ENCODE measurements at places on chromosomes 2 and 18. TPM values are rescaled to one million over a fixed set of nuclear protein-coding genes. Genes with fewer than 3 reads are reported as not detected.
A peak's percentile ranks its signal among the peaks of the same experiment; 100 is the strongest.

TSPYL6 gene
- not detected for total RNA-seq

RAB31 gene
- total RNA-seq = 0.45 TPM

ILKAP gene
- 43.3 TPM for total RNA-seq

CDH19 gene
- total RNA-seq = not detected

CAPN13 gene
- total RNA-seq = not detected

SULT1C4 gene
- not detected for total RNA-seq

DNA sequence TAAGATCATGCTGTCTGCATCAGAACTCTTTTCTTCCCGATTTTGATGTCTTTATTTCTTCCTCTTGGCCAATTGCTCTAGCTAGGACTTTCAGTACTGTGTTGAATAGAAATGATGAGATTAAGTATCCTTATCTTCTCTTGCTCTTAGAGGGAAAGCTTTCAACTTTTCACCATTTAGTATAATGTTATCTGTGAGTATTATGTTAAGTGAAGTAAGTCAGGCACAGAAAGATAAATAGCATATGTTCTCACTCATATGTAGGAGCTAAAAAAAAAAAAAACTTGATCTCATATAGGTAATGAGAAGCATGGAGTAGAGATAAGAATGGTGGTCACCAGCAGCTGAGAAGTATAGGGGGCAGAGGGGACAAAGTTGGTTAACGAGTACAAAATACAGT is 1089.5 kb downstream of the TDRD15 start:
- H3K4me3 ChIP-seq = no peak overlapping the region
- H3K27ac ChIP-seq = no peak overlapping the region
- H3K27me3 ChIP-seq = no peaks in the 10 kb centered on the region
- H3K4me1 ChIP-seq = no peaks in the 10 kb centered on the region

DNA sequence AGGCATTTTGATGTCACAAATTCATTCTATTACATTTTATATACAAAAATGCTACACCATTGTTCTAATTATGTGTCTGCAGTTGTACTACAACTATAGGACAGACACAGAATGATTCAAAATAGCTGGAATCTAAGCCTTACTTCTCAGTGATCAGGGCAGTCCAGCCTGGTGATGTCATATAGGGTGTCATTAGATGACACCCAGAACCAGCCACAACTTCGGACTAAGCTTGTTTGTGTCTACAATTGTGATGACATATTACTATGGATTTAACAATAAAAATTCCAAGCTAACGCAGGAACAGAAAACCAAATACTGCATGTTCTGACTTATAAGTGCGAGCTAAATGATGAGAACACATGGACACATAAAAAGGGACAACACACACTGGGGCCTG is 31.0 kb downstream of the M1AP start:
- H3K4me1 ChIP-seq = no peaks in the 10 kb centered on the region
- peaks cover 22% of the 10 kb centered on the region for H3K27me3 ChIP-seq
- no peaks in the 10 kb centered on the region for H3K36me3 ChIP-seq
- H3K4me3 ChIP-seq = no peak overlapping the region
- DNase-seq = no peak

DNA sequence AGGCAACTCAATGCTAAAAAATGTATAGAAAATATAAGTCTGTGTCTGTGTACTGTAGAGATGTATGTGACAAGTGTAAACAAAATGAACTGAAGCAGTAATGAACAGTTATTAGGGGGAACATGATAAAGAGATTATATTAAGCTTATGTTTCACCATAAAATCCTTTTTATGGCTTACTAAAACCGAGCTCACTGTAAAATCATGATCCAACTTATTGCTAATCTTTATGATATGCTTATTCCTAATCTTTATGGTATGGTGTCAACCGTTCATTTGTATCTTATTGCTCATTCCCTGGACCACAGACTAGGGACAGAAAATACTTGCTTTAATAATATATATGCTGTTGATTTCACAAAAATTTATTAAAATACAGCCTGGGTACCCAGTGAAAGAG is 62.1 kb downstream of the TNFRSF11A start:
- peaks cover 3% of the 10 kb centered on the region for H3K27me3 ChIP-seq
- no peak for DNase-seq
- H3K36me3 ChIP-seq = no peaks in the 10 kb centered on the region

DNA sequence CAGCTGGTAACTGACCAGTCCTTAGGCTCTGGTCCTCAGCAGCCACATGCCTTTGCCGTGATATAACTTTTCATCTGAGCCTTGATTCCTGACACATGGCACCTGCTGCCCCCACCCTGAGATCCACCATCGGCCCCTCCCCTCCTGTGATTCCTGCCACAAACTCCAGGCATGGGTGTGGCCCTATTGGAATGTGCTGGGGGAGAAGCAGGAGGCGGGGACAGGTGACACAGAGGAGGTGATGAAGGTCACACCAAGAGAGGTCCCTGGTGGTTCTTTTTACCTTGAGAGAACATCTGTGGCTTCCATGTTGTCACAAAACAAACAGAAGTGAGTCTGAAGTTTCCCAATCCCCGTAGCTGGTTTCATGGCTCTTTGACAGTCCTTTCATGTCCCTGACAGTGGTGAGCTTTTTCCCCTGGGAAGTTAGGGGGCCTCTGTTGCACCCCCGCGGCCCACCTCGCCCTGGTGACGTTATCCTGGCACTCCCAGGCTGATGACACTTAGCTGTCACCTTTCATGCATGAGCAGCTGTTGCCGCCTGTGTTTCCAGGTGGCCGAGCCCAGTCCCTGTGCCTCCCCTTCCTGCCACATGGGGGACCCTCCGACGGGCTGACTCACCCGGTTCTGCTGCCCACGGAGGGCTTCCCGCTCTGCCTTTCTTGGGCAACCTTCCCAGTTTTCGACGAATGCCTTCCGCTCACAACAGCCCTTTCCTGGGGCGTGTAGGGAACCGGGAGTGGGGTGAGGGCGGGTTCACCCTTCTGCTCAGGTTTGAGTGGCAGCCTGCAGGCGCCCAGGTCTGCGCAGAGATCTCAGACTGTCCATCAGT is 66.3 kb upstream of the GLI2 start:
- H3K4me3 ChIP-seq = no peak overlapping the region
- H3K4me1 ChIP-seq = peaks cover 3% of the 10 kb centered on the region
- peaks cover 1% of the 10 kb centered on the region for H3K36me3 ChIP-seq
- peaks cover 18% of the 10 kb centered on the region for H3K27me3 ChIP-seq
- no peak overlapping the region for H3K27ac ChIP-seq

- peaks cover 4% of the 10 kb centered on the region for H3K36me3 ChIP-seq
- no peaks in the 10 kb centered on the region for H3K27me3 ChIP-seq
- no peaks in the 10 kb centered on the region for H3K4me1 ChIP-seq
- no peak overlapping the region for H3K4me3 ChIP-seq
Measured at GRCh38 chr2:97781981-97782380, 68.6 kb downstream of the ZAP70 start.

DNA sequence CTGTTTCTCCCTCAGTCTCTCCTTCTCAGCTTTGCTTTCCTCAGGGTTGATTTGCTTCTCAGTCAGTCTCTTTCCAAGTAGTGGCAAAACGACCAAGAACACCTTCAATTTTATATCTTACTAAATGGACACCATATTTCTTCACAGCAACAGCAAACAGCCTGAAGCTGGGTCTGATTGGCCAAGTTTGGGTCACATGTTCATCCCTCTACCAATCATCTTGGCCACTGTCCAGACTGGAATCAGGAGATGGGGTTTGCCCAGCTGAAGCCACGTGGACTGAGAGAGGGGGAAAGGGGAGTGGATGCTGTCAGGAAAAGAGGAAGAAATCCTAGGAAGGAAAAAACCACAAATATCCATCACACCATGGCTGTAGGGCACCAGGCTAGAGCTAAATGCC is 42.0 kb upstream of the ACMSD start:
- H3K4me3 ChIP-seq = no peak overlapping the region
- no peak for DNase-seq
- H3K27ac ChIP-seq = no peak overlapping the region
- peaks cover 7% of the 10 kb centered on the region for H3K27me3 ChIP-seq
- H3K36me3 ChIP-seq = no peaks in the 10 kb centered on the region

GRCh38 chr2:219987830-219988229 is 360.4 kb downstream of the SLC4A3 start:
- no peak overlapping the region for H3K4me3 ChIP-seq
- H3K27me3 ChIP-seq = no peaks in the 10 kb centered on the region
- H3K4me1 ChIP-seq = no peaks in the 10 kb centered on the region
- no peak for DNase-seq
- H3K27ac ChIP-seq = no peak overlapping the region
- no peaks in the 10 kb centered on the region for H3K36me3 ChIP-seq

- H3K4me3 ChIP-seq = no peak overlapping the region
- peak overlapping the region; percentile 50 for H3K27ac ChIP-seq
- peaks cover 11% of the 10 kb centered on the region for H3K4me1 ChIP-seq
- peaks cover 26% of the 10 kb centered on the region for H3K36me3 ChIP-seq
- no peaks in the 10 kb centered on the region for H3K27me3 ChIP-seq
Measured at GRCh38 chr2:200930947-200931626, 32.4 kb downstream of the ORC2 start.

DNA sequence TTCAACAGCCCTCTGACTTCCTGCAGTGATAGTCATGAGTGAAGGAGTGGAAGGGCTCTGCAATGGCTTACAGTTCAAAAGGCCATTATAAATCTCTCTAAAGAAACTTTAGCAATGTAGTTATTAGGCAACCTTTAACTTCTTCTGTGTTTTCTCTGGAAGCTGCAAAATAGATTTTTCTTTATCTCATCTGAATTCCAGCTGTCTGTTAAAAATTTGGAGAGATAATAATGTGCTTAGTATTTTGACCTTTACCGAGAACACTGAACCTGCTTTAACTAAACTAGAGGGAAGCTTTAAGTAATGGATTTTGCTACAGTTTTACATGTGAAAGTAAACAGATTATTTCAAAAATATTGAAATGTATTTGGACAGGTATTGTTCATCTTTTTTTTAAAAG is 847.9 kb downstream of the ERBB4 start:
- H3K27ac ChIP-seq = no peak overlapping the region
- H3K4me3 ChIP-seq = no peak overlapping the region
- H3K4me1 ChIP-seq = no peaks in the 10 kb centered on the region
- DNase-seq = no peak

- H3K27me3 ChIP-seq = peaks cover 10% of the 10 kb centered on the region
- H3K27ac ChIP-seq = no peak overlapping the region
- peaks cover 6% of the 10 kb centered on the region for H3K4me1 ChIP-seq
- no peak overlapping the region for H3K4me3 ChIP-seq
Measured at GRCh38 chr18:2337552-2338141, 233.7 kb downstream of the METTL4 start.

- H3K27me3 ChIP-seq = peaks cover 4% of the 10 kb centered on the region
- no peaks in the 10 kb centered on the region for H3K4me1 ChIP-seq
- no peak overlapping the region for H3K4me3 ChIP-seq
- no peak overlapping the region for H3K27ac ChIP-seq
Measured at GRCh38 chr2:95384854-95385569, 17.5 kb upstream of the FAHD2A start.

DNA sequence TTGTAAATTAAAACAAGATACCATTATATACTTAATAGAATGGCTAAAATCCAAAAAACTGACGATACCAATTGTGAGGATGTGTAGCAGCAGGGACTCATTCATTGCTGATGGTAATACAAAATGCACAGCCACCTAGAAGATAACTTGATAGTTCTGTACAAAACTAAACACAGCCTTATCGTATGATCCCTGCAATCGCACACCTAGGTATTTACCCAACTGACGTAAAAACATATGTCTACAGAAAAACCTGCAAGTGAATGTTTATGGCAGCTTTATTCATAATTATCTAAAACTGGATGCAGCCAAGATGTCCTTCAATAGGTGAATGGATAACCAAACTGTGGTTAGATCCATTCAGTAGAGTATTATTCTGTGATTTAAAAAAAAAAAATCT is 45.5 kb downstream of the TBC1D8 start:
- H3K36me3 ChIP-seq = no peaks in the 10 kb centered on the region
- no peak overlapping the region for H3K27ac ChIP-seq
- no peak overlapping the region for H3K4me3 ChIP-seq
- H3K27me3 ChIP-seq = peaks cover under 1% of the 10 kb centered on the region

DNA sequence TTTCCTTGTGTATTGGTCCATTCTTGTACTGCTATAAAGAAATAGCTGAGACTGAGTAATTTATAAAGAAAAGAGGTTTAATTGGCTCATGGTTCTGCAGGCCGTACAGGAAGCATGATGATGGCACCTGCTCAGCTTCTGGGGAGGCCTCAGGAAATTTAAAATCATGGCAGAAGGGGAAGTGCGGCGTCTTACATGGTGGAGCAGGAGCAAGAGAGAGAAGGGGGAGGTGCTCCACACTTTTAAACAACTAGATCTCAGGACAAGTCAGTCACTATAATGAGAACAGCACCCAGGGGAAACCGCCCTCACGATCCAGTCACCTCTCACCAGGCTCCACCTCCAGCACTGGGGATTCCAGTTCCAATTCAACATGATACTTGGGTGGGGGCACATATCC is 54.3 kb downstream of the MSH2 start:
- H3K27me3 ChIP-seq = no peaks in the 10 kb centered on the region
- peaks cover 46% of the 10 kb centered on the region for H3K36me3 ChIP-seq
- peaks cover 12% of the 10 kb centered on the region for H3K4me1 ChIP-seq
- H3K4me3 ChIP-seq = no peak overlapping the region
- H3K27ac ChIP-seq = peak overlapping the region; percentile 20

- DNase-seq = no peak
- no peaks in the 10 kb centered on the region for H3K4me1 ChIP-seq
- H3K27me3 ChIP-seq = peaks cover 2% of the 10 kb centered on the region
- H3K27ac ChIP-seq = no peak overlapping the region
- H3K4me3 ChIP-seq = no peak overlapping the region
- H3K36me3 ChIP-seq = no peaks in the 10 kb centered on the region
Measured at GRCh38 chr2:200658278-200658864, 72.6 kb downstream of the AOX1 start.

- no peak overlapping the region for H3K4me3 ChIP-seq
- no peak overlapping the region for H3K27ac ChIP-seq
- H3K27me3 ChIP-seq = no peaks in the 10 kb centered on the region
Measured at GRCh38 chr2:200423541-200423940, 86.3 kb downstream of the KCTD18 start.

DNA sequence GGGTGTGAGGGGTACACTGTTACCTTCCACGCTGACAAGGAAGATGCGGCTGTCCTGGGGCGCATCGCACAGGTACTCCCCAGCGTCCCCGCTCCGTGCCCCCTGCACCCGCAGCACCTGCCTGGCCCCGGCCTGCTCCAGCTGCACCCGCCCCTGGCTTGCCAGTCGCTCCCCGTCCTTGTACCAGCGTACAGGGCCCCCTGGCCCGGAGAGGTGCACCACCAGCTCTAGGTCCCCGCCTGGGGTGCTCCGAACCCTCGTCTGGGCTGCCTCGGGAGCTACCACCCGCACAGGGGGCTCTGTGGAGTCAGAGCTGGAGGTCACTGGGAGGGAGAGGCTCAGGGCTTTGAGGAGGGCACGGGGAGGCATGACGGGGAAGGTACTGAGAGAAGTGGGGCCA is 13.5 kb downstream of the TMEM198 start:
- no peak overlapping the region for H3K27ac ChIP-seq
- no peak overlapping the region for H3K4me3 ChIP-seq
- no peaks in the 10 kb centered on the region for H3K4me1 ChIP-seq
- DNase-seq = no peak
- no peaks in the 10 kb centered on the region for H3K36me3 ChIP-seq
- peaks cover 21% of the 10 kb centered on the region for H3K27me3 ChIP-seq

- peaks cover 10% of the 10 kb centered on the region for H3K4me1 ChIP-seq
- no peak overlapping the region for H3K4me3 ChIP-seq
- no peaks in the 10 kb centered on the region for H3K27me3 ChIP-seq
- H3K27ac ChIP-seq = no peak overlapping the region
- peak; percentile 40 for DNase-seq
Measured at GRCh38 chr2:25567406-25567805, 106.0 kb downstream of the DTNB start.

GRCh38 chr2:31567679-31568078 is 13.1 kb downstream of the SRD5A2 start:
- no peak for DNase-seq
- H3K4me3 ChIP-seq = no peak overlapping the region
- no peaks in the 10 kb centered on the region for H3K4me1 ChIP-seq
- H3K27me3 ChIP-seq = peaks cover 6% of the 10 kb centered on the region
- H3K36me3 ChIP-seq = no peaks in the 10 kb centered on the region
